Tibial nerve (tissue), 4 donors: ENCODE measurements at places on chromosomes 6 and 20. TPM values are rescaled to one million over a fixed set of nuclear protein-coding genes. Genes with fewer than 3 reads are reported as not detected.

GRCh38 chr6:85458782-85459181 lies 8.9 kb downstream of the NT5E start:
- no peak for DNase-seq

DNA sequence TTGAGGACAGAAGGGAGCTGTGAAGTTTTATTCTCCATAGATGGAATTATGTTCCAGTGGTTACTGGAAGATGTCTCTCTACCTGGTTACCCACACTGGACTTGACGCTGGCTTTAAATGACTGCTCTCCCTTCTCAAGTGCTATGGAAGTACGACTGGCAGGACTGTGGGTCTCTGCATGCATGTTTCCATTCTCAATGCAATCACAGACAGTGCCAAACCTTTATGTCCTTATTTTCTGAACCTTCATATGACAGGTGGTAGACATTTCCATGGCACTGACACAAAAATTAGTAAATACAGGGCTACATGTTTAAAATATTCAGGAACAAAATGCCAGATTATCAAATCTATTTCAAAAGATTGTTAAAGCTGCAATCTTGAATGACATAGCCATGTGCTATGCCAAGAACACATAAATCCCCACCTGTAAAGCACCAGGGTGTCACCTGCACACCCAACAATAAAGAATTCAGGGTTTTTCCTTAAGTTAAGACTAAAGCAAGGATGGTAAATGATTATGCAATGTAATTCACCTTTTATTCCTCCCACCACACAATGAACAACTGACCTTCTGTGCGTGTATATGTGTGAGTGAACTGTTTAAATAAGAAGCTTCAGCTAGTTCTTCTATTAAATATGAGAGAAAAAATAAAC lies 153.3 kb upstream of the ENPP5 start:
- no peak for DNase-seq

- DNase-seq = no peak
Measured at GRCh38 chr6:55652429-55652828, 73.4 kb upstream of the HMGCLL1 start.

DNA sequence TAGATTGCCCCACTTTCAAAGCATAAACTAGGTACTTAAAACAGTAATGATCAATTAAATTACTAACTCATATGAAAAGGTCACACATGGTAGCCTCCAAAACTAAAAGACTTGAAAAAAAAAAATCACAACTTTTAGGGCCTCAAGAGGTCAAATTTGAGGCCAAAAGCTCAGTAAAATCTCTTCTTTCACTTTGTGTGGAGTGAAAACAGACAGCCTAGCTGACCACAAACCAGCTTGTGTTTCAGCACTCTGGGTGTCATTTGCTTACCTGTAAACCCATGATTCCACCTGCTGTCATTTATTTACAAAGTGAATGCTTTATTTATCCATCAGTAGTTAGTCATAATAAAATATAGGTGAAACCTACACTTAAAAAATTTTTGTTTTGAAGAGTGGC lies 34.0 kb downstream of the GNAS start:
- DNase-seq = no peak

GRCh38 chr20:32762754-32763201 lies 593 bp downstream of the DNMT3B start:
- DNase-seq = no peak

DNA sequence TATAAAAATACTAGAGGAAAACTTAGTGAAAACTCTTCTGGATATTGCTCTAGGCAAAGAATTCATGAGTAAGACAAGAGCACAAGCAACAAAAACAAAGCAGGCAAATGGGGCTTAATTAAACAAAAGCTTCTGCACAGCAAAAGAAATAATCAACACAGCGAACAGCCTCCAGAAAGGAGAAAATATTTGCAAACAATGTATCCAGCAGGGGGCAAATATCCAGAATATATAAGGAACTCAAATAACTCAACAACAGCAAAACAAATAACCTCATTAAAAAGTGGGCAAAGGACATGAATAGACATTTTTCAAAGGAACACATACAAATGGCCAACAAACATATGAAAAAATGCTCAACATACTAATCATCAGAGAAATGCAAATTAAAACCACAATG lies 17.1 kb upstream of the HECA start:
- no peak for DNase-seq

MACROD2 gene
- 14.1 TPM for total RNA-seq
